CD4-positive, alpha-beta T cell treated with Interleukin-17A for 1 hour (primary cell): ENCODE measurements at places on chromosomes 3 and 15.

- DNase-seq, result no peak
These were observed 68.2 kb upstream of the GSK3B start for GRCh38 chr3:120162400-120162799.

DNA sequence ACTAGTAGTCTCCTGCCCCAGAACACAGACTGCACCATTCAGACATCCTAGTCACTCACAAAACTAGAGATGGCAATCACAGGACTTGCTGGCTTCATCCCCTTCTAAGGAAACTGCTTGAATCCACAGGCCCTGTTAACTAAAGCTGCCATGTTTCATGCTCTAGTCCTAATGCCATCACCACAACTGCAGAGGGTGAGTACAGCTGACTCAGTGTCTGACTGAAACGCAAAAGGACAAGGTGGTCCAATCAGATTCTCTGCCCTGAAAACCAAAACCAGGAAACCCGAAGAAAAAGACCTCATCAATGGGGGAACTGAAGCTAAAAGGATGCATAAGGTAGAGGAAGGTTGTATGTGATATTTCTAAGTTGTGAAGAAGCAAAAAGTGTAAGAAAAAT is 25.2 kb upstream of the TFDP2 start:
- no peak for DNase-seq

GRCh38 chr15:49178497-49178896 is 8.4 kb downstream of the GALK2 start:
- DNase-seq, result no peak

DNA sequence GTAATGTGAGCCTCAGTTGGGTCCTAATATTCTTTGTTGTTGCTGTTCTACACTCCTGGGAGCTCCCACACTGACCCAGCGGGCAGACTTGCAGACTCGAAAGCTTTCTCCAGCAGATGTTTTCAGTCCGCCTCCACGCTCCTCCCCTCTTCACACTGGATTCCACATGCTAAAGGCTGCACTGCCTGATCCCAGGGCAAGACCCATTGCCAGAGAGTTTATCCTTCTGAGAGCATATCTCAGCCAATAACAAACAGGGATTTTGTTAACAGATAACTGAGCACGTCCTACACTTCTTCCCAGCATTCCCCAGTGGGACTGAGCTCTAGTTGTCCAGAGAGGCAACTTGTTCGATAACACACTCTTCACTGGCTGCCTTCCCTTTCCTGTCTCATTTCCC is 8.0 kb upstream of the COL6A6 start:
- DNase-seq, result no peak

- DNase-seq, result peak; percentile 89
These were observed 1.1 kb upstream of the SUCLG2 start for GRCh38 chr3:67655364-67656121.

- no peak for DNase-seq
These were observed 5.5 kb downstream of the PLD1 start for GRCh38 chr3:171804618-171805389.

DNA sequence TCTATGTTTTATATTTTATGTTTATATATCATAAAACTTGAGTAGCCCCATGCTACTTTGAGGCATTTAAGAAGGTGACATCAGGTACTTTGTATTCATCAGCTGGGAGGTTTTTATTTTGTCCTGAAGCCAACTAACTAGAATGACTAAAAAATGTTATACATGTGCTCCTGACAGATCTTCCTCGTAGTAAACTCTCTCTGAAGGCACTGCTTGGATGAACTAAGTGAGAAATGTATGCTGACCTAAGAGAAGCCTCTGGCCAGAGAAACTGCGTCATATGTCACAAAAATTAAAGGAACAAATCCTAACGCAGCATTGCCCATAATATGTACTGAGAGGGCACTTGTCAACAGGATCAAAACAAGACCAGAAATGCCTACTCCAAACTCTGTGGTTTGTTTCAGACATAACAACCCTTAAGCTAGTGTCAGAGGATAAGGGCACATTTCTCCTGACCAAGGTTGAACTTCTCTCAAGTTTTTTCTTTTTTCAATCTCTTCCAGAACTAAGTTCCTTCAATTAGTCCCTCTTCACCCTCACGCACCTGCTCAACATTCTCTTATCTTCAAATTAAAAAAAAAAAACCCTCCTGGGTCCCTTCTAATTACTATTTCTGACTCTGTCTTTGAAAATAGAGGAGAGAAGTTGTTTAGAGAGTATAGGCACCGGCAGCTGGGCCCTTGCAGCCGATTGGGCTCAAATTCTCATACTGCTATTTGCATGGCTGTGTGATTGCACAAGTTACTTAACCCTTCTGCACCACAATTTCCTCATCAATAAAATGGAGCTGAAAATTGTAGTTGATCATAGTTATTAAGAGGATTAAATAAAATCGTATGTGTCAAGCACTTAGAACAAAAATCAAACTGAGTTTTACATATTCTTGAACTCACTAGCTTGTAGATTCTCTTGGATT is 159.0 kb downstream of the FRMD5 start:
- no peak for DNase-seq

GRCh38 chr15:58425185-58425584 is 6.6 kb upstream of the LIPC start:
- no peak for DNase-seq

- no peak for DNase-seq
These were observed 24.7 kb downstream of the C3orf20 start for GRCh38 chr3:14699643-14700042.

- no peak for DNase-seq
These were observed 11.4 kb downstream of the XPC start for GRCh38 chr3:14166877-14167603.

- no peak for DNase-seq
These were observed 6.2 kb downstream of the GRK7 start for GRCh38 chr3:141769221-141769894.

- DNase-seq, result no peak
These were observed 14.4 kb downstream of the NGLY1 start for GRCh38 chr3:25768851-25769250.

DNA sequence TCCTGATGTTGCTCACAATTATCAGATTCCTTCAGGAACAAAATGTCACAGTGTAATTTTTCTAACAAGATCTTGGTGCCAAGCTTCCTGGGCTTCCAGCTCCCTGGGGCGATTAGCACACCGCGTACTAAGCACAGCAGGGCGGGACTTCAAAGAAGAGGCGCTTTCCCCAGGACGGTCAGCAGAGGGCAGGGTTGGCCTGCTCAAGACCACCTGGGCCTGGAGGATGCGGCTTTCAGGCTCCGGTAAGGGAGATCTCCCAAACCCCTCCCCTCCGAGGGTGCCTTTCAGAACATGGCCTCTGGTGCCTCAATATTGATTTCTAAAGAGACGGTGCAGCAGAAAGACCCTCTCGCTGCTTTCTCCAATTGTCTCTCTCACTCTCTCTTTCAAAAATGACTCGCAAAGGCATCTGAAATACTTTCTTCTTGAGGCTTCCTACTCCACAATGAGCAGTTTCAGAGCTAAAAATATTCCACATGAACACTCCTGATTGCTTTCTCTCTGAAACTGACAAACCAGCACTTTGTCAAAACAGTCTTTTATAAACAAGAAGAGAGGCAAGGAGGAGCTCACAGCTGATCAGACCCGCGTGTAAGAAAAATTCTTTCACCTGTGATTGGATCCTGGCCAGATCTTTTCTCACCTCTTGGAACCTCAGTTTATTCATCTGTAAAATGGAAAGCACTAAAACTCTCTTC is 154.0 kb downstream of the ADAMTS9 start:
- DNase-seq, result peak; percentile 1

DNA sequence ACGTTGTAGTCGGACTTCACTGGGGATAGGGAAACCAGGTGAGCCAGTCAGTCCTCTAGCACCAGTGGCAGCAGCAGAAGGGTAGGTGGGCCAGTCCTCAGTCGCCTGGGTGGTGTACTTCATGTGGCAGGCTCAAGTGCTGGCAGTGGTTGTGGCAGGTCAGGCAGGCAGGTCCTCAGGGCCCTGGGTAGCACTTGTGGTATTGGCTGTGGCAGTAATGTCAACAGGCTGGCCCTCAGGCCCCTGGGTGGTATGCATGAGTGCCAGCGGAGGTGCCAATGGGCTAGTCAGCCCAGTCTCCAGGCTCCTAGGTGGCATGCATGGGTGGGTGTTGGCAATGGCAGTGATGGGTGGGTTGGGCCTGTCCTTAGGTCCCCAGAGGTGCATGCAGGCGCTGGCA is 40.6 kb downstream of the FAIM start:
- DNase-seq, result no peak

DNA sequence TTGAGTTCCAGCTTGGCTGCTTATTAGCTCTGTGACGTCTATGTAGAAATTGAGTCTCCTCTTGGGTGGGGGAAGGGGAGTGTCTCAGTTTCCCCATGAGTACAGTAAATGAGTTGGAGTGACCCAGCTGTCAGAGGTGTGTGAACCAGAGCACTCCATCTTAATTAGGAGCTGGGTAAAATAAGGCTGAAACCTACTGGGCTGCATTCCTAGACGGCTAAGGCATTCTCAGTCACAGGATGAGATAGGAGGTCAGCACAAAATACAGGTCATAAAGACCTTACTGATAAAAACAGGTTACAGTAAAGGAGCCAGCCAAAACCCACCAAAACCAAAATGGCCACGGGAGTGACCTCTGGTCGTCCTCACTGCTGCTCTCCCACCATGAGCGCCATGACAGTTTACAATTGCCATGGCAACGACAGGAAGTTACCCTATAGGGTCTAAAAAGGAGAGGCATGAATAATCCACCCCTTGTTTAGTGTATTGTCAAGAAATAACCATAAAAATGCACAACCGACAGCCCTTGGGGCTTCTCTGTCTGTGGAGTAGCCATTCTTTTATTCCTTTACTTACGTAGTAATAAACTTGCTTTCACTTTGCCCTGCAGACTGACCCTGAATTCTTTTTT is 222.4 kb downstream of the CACNA2D3 start:
- DNase-seq, result no peak

- DNase-seq, result no peak
These were observed 29.5 kb downstream of the WNT7A start for GRCh38 chr3:13850161-13850945.

DNA sequence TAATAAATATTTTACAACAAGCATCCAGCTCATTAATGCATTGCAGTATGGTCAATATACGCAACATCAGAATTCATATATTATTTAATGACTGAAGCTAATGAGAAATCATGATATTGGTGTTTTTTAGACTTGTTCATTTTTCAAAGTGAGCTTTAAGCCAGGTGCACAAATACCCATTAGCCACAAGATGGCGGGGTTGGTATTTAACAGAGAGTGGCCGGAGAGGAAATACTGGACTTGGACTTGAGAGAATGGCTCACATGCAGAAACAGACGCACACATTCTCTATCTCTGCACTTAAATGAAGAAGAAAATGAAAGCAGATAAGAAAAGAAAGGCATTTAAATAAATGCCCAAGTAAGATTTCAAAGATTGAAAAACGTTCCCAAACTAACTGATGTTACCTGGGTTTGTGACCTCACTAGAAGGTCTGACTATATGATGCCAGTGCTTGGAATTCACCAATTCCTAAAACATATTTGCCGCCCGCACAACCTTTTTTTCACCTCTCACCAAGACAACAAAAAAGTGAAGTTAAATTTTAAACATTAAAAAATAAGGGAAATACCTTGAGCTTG is 21.2 kb upstream of the CRBN start:
- DNase-seq, result peak; percentile 47

DNA sequence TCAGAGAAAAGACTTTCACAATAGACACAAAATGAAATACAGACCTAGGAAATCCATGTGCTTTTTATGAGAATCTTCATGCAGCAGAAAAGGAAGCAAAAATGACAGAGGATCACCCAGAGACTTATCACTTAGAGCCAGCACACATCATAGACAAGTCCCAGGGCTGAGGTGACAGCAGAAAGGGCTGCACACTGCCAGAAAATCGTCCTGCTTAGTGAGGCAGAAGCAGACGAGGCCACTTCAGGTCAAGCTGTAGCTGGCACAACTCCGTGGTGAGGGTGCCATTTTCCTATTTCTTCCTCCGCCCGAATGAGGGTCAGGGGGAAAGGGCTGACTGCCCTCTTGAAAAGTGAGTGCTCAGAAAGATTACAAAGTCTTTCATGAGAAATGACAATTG is 95.9 kb upstream of the TNIK start:
- no peak for DNase-seq

- DNase-seq, result no peak
These were observed 8.7 kb upstream of the ATP13A4 start for GRCh38 chr3:193563426-193563825.

GRCh38 chr3:105647047-105647446 is 221.8 kb downstream of the CBLB start:
- DNase-seq, result no peak

DNA sequence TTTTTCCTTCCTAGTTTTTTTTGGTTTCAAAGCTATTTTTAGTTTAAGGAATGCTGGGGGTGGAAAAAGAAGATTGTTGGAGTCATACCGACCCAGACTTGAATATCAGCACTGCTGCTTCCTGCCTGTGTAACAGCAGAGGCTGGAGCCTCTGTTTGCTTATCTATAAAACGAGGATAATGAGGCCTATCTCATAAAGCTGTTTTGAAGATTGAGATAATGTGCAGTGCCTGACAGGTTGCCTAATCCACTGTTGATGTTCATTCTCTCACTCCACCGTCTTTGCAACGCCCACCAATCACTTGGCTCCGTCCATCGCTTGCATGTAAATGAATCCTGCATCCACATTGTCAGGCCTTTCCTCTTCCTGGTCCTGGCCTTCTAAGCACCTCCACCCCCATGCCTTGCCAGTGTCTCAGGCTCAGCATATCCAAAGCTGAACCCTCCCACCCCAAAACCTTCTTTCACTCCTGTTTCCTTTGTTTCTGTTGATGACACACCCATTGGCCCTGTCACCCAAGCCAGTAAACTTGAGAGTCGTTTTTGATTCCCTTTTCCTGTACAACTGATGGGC is 94.9 kb downstream of the MEX3B start:
- no peak for DNase-seq

- no peak for DNase-seq
These were observed 23.4 kb upstream of the DYNC1LI1 start for GRCh38 chr3:32593903-32594525.

DNA sequence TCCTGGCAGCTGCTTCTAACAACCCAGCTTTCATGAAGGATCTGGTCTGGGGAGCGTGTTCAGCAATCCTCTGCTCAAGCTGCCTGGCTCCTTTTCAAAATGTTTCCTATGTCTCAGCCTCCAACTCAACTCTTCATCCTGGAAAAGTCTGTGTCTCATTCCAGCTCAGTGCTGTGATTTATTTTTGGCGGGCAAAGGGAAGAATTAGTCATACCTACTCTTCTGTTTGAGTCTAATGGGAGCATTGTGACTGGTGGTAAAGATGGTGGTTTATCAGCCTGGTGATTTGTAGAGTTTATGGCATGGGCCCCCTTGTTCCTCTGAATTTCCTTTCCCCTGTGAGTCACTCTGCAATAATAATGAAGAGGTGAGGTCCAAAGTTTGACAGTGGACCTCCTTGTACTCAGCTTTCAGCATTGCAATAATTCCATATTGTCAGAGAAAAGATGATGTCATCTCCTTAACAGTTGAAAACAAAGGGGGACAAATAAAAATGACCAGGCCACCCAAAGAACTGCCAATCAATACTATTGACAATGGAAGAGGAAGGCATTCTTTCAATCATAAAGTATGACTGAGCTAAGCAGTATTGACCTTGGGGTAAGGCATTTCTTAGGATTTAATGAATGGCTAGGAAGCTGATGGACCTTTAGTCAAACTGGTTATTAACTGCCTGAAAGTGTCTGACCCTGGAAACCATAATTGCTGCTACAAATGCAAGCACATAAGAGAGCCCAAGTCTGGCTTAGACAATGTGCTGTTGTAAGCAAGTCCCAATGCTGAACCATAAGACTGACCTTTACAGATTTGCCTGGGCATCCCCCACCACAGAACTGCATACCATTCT is 204.7 kb upstream of the MCTP2 start:
- no peak for DNase-seq
